ENCODE measurements at places on chromosomes 16 and 17.
A peak's percentile ranks its signal among the peaks of the same experiment; 100 is the strongest.

- no peak for DNase-seq
These were observed 9.8 kb downstream of the PMFBP1 start for GRCh38 chr16:72162105-72162692.

GRCh38 chr16:75556431-75556950 lies 439 bp upstream of the TMEM231 start:
- DNase-seq = no peak

DNA sequence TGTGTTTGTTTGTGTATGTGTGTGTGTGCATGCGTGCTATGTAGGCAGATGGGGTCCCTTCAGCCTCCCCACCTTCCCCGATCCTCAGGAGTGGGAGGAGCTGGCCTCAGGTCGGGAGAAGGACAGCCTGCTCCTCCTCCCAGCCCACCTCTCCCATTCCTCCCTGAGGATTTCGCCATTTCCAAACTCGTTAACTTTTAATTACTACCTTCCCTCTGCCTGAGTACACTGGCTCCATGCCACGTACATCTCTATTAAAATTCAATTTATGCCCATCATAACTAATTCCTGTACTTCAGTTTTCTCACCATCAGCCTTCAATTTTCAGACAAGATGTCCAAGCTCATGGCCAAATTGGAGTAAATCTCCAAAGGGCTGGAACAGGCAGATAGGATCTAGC lies 148.6 kb downstream of the SDK2 start:
- no peak for DNase-seq

DNA sequence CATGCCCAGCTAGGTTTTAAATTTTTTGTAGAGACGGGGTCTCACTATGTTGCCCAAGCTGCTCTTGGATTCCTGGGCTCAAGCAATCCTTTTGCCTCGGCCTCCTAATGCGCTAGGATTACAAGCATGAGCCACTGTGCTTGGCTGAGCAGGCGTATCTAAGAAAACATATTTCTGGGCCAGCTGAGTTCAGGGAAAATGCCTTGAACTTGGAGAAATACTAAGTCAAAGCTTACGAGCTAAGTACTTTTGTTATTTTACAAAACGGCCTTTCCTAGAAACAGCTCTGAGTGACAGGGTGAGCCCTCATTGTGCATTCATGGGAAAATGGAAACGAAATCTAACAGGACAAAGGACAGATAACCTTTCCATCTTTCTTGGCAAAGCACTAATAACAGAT lies 24.7 kb downstream of the DNAI2 start:
- DNase-seq = no peak

GRCh38 chr17:35708951-35709350 lies 22.5 kb upstream of the RASL10B start:
- no peak for DNase-seq

- DNase-seq = no peak
These were observed 68.3 kb upstream of the BCAR1 start for GRCh38 chr16:75319513-75320411.

GRCh38 chr16:80285104-80285503 lies 255.7 kb upstream of the DYNLRB2 start:
- no peak for DNase-seq

- peak; percentile 47 for DNase-seq
These were observed 536 bp downstream of the SLC38A10 start for GRCh38 chr17:81294512-81295030.

GRCh38 chr17:30961209-30962188 lies 9.3 kb upstream of the RNF135 start:
- DNase-seq = no peak
